ENCODE measurements at places on chromosomes 7 and 10.

DNA sequence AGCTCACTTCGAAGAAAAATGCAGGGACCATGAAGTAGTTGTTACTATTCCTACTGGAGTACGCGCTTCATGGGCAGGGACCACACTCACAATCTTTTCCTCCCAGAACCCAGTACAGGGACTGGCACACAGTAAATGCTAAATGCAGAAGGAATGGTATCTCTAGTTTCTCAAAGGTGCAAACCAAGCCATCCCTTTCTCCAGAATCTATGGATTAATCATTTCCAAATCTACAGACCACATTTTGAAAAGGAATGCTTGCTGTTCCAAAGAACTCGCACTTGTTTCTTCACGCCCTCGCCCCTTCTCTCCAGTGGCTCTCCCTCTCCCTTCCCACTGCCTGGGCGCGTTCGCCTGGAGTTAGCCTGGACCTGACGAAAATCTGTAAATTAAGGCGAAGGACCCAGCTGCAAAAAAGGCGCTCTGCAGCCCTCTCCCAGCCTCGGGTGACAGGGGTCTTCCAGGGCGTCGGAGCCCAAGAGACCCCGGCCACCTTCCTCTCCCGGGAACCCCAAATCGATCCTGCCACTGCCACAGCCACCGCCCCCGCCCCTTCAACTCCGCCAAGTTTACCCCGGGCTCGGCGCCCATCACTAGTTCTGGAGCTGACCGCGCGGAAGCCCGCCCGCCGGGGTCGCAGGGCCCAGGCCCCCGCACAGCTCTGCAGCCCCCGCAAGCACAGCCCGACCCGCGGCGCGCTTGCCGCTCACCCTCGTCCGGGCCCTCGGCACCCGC, 527 bp downstream of the PDIA4 start:
- DNase-seq: no peak

GRCh38 chr7:130070861-130071622, 708 bp downstream of the KLHDC10 start:
- DNase-seq: no peak

- no peak for DNase-seq
These were observed 413.8 kb upstream of the FOXK1 start for GRCh38 chr7:4268040-4268965.

GRCh38 chr7:102284399-102284798, 2.3 kb upstream of the SH2B2 start:
- no peak for DNase-seq

DNA sequence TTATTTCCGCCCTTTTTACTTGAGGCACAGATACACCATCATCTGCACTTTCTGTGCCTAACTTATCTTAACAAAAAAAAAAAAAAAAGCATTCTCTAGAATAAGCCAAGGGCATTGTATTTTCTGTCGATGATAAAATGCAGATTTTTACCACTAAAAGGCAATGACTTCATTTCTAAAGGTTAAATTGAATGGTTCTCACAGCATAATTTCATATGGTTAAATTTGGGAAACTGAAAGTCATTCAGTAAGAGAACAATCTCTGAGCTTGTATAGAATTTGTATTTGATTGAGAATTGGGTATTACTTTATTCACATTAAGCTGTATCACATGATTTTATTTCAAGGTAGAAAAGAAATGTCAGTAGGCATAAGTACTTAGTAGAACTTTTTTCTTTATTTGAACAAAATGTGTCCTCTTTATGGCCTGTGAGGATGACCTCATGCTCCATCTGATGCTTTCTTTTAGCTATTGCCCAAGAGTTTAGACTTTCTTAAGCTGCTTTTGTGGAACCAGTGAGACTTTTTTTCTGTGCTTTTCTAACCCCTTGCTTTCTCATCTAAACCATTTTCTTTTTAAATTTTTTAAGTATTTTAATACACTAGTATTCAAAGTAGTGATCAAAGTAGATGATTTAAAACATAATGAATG, 110.3 kb downstream of the LRRC4 start:
- DNase-seq: no peak

DNA sequence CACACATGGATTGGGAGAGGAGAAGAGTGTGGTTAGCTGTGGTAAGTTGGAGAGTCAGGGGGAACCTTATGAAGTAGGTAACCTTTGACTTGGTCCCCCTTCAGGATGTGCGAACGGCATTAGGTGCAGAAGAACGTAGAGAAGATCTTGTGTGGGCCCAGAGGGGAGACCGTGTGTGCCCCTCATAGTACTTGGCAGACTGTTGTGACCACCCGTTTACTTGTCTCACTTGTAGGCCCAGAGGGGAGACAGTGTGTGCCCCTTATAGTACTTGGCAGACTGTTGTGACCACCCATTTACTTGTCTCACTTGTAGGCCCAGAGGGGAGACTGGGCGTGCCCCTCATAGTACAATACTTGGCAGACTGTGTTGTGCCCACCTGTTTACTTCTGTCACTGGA, 2.6 kb downstream of the GTPBP4 start:
- no peak for DNase-seq

- DNase-seq: no peak
These were observed 65.3 kb downstream of the PHTF2 start for GRCh38 chr7:77863860-77864259.

DNA sequence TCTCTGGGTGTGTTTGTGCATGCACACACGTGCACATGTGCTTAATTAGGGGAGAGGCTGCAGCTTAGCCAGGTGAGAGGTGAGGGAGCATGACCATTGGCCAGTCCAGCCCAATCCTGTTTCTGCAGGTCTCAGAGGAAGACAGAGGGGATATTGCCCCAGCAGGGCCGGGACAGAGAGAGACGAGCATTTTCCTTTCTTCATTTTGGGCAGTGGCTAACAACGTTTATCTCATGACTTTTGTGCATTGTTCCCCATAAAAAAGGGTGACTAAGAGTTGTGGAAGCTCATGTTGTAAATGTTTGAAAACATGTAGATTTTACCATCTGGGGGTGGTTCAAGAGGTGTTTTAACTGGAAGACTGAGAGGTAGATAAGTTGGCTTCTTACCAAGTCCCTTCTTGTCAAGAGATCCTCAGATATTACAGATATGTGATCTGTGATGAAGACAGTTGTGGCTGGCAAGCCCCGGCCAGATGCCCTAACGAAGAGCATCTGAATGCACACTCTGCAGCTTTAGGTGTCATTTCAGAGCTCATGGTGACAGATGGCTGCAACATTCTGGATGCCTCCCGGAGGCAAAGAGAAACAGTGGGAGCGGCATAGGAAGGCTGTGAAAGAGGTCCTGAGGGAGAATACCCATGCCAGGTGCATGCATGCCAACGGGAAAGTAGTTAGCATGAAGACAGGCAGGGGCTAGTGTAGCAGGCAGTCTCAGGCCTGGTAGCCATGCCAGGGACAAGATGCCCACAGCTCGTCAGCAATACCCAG, 16.7 kb upstream of the DMBT1 start:
- no peak for DNase-seq

- DNase-seq: no peak
These were observed 4.6 kb downstream of the OAT start for GRCh38 chr10:124414076-124414475.

- no peak for DNase-seq
These were observed 233.5 kb downstream of the CUX1 start for GRCh38 chr7:102050864-102051460.

- DNase-seq: no peak
These were observed 507.3 kb upstream of the GALNT17 start for GRCh38 chr7:70624500-70625103.

DNA sequence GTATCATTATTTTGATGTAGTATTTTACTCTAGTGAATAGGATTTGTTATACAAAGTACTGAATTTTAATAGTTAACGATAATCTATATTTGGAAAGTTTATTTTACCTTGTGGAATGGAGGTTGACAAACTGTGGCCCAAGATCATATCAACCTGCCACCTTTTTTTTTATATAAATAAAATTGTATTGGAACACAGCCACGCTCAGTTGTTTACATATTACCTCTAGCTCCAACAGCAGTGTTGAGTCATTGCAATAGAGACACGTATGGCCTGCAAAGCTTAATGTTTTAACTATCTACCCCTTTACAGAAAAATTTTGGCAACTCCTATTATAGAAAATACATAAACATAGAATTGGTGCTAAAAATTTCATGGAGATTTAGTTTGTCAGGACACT, 239.3 kb downstream of the THSD7A start:
- no peak for DNase-seq

DNA sequence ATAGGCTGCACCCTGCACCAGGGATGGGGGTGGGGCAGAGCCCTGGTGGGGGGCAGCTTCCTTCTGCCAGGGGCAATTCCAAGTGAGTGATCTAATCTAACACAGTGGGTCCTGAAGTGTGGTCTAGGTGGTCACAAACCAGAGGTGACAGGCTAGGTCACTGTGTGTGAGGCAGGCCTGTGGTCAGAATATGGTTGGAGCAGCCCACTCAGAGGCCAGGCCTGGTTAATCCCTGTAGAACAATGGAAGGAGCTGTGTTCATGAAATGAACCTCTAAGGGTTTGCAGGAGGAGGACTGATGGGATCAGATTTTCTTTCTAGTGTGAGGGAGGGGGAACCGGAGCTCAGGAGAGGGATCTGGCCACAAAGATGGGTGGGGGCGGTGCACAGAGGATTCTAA, 10.0 kb upstream of the TSPAN14 start:
- no peak for DNase-seq

DNA sequence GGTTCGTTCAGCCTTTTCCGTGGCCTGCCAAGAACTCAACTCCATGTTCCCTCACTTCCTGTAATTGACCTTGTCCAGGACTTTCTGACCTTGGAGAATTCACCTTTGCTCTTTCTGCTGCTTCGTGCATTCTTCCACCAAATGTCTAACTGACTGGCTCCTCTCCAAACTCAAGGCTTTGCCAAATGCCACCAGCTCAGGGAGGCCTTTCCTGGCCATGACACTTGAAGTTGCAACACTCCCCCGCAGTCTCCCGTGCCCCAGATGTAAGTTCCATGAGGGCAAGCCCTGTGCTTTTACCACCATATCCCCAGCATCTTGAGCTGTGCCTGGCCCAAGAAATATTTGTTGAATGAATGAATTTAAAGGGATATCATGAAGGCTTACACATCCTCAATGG, 238.4 kb downstream of the ARHGAP21 start:
- no peak for DNase-seq

GRCh38 chr7:26182283-26182682, 18.3 kb downstream of the HNRNPA2B1 start:
- DNase-seq: no peak

DNA sequence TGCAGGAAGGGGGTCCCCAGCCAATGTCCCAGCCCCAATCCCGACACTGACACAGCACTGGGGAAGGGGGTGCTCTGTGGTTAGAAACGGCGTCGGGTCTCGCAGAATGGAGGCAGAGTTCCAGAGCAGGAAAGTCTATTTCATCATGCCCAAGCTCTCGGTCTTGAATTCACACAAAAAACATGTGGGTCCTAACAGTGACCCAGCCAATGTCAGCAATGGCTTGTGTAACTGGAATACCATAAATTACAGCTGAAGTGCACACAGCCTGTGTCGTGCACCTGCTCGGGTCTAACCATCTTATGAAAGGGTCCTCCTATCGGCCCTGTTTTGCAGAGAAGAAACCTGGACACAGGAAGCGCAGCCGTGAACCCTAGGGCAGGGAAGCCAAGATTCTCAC, 324.1 kb downstream of the ADARB2 start:
- peak; percentile 9 for DNase-seq

DNA sequence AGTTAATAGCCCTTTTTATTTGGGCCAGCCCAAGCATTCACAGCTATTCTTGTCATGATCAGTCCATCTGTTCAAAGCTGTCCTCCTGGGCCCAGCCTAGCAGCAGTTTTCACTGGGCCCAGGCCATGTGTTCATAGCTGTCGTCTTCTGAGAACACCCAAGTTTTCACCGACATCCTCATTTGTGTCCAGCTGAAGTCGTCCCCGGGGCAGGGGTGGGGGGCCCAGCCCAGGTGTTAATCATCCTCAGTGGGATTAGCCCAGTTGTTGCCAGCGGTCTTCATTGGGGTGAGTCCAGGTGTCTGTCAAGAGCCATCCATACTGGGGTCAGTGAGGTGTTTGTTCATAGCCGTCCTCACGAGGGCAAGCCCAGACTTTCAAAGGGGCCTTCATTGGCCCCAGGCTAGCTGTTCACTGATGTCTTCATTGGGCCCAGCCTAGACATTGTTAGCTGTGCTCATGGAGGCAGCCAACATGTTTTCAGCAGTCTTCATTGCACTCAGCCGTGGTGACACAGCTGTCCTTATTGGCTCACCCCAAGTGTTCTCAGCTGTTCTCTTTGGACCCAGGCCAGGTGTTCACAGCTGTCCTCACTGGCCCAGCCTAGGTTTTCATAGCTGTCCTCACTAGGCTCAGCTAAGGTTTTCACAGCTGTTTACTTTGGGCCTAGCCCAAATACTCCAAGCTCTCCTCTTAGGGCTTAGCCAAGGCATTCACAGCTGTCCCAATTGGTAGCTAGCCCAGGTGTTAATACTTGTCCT, 10.0 kb downstream of the FRG2B start:
- no peak for DNase-seq

- DNase-seq: no peak
These were observed 30.9 kb upstream of the DKK1 start for GRCh38 chr10:52283174-52283573.

- DNase-seq: no peak
These were observed 193.2 kb downstream of the DNAJB6 start for GRCh38 chr7:157529768-157530560.

- DNase-seq: no peak
These were observed 220.3 kb downstream of the PHTF2 start for GRCh38 chr7:78018641-78019446.

- no peak for DNase-seq
These were observed 54.7 kb downstream of the CHRM2 start for GRCh38 chr7:136923111-136923667.

- DNase-seq: no peak
These were observed 85.1 kb downstream of the LRRC4 start for GRCh38 chr7:127946111-127946510.

GRCh38 chr7:19519443-19520021, 189.3 kb downstream of the POLR1F start:
- DNase-seq: peak; percentile 77

DNA sequence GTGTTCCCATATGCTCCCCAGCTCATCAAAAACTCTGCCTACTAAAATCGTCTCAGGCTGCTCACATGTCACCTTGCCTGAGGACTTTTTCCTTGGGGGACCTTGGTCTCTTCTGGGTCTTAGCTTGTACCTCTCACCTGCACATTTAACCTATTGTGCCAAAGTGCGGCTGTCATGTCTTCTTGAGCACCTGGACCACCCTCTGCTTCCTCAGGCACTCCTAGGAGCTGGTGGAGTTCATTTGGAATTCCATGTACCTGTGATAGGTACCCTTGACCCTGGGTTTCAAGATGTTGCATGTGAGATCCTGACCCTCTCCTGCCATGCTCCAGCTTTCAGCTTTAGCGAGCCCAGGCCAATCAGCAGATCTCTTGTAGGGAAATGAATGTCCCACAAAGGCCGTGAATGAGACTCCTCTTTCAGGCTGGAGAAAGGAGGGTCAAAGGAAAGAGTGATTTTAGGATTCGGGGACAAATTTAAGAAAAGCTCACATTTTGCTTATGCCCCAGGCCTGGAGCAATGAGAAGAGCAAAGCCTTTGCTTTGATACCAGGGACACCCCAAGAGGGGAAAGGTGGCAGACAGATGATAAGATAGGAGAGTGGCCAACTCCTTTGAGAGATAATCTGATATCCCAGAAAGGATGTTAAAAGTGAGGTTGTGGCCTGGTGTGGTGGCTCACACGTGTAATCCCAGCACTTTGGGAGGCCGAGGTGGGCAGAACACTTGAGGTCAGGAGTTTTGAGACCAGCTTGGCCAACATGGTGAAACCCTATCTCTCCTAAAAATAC, 10.6 kb upstream of the DNAJB12 start:
- no peak for DNase-seq
